ENCODE measurements at places on chromosomes 3 and 15.

DNA sequence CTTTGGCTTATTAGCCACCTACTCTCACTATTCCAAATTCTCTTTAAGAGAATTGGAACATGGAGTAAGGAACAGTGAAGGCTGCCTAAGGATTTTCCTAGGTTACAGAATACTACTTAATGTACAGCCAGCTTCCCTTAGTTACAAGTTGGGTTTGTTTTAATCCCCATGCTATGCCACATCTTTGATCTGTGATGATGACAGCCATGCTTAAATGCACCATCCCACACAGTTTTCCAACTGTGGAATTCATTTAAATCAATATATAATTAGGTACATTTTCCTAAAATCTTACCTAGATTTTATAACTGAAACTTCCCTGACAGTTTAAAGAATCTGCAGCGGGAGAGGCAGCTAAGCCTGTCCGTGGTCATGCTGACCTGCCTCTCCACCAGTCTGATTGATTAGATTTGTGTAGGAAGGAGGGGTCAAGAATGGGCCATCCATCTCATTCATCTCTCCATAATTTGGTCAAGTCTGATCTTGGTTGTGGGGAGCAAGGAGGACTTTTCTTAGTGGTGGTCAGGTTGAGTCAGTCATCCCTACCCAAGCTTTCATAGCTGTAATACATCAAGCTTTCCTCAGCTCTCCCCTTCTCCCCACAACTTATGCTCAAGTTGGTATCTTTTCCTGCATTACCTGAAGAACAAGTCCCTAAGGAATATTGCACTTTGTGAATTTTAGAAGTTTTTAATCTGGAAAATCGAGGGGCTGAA is 37.1 kb downstream of the RIOX2 start:
- no peak for DNase-seq

- no peak for DNase-seq
These were observed 606.7 kb downstream of the PDCD6IP start for GRCh38 chr3:34405159-34405558.

- no peak for DNase-seq
These were observed 280.4 kb upstream of the TTC14 start for GRCh38 chr3:180321534-180321933.

DNA sequence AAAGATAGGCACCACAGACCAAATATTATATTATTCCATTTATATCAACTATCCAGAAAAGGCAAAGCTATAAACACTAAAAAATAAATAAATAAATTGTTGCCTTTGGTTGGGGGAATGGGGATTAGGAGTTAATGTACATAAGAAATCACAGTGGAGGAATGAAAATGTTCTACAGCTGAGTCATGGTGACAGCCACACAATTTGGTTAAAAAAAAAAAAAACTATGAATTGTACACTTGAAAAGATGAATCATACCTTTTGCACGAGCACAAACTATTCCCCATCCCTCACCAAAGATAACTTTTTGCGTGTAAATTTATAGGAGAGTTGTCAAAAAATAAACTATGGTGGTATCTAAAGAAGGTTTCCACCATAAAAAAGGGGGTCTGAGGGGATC is 103.2 kb downstream of the TBC1D5 start:
- DNase-seq, result no peak

DNA sequence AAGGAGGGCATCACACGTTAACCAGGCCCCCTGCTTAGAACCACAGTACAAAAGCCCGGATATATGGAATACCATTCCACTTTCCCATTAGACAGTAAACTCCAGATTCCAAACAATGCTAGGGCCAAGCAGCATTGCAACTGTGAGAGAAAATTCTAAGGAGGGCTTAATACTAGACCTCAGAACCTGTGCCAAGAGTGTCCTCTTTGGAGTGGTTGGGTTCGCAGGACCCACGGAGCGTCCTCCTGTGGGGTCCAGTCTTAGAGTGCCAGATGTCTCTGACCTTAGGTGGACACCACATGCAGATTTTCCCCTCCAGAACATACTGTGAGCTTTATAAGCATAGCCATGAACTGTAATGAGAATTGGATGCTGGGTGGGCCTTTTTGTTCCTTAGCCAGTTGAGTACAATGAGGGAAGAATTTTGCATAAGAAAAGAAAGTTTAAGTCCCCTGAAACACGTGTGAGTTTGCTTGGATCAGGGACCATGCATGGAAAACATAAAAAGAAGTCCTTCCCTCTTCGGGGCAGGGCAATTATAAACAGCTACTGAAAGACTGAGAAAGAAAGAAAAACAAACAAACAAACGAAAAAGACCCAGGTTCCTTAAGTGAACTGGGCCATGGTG is 325.7 kb downstream of the NEK10 start:
- DNase-seq, result no peak

DNA sequence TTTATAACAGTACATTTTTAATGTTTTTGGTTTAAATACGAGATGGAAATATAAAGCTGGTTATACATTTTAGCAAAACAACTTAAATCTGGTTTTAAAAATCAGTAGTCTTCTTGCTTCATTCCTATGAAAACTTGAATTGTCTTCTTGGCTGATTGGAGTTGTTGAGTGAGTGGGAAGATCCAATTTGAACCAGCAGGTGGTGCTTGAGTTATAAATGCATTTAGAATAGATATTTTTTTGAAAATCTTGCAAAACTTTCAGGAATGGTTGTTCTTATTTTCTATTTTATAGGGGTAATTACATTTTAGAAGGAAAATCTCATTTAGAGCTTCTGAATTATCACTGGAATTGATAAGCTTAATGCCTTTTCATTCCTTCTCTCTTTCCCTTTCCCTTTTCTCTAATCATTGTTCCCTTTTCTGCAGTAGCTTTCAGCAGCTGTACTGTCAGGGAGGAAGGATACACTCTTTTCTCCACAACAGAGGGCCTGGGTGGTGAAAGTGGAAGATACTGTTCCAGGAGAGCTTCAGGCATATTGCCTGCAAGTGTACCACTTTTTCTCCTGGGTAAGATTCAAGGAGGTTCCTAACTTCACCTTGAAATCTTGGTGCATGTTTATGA is 335.6 kb downstream of the NLGN1 start:
- DNase-seq, result peak; percentile 34

DNA sequence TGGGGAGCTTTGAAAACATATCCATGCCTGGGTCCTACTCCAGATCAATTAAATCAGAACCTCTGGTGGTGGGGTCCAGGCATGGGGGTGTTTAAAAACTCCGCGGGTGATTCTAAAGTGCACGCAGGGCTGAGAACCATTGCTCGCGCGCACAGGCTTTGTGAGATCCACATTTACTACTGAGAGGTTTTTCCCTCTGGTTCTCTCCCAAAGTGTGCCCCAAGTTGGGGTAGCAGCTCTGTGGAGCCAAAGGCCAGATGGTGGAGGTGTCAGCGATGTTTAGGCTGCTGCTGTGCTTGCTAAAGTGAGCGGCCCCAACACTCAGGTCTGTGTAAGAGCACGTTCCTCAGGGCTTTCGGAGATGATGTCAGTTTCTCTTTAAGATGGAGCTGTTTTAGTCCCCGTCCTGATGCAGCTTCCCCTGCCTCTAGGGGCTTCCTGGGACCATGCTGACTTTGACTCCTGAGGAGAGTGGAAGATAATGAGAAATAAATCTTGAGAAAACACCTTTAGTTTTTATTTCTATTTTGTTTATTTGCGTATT is 13.4 kb upstream of the MAGEF1 start:
- no peak for DNase-seq

GRCh38 chr3:131077904-131078303 is 51.2 kb downstream of the NEK11 start:
- DNase-seq, result no peak

DNA sequence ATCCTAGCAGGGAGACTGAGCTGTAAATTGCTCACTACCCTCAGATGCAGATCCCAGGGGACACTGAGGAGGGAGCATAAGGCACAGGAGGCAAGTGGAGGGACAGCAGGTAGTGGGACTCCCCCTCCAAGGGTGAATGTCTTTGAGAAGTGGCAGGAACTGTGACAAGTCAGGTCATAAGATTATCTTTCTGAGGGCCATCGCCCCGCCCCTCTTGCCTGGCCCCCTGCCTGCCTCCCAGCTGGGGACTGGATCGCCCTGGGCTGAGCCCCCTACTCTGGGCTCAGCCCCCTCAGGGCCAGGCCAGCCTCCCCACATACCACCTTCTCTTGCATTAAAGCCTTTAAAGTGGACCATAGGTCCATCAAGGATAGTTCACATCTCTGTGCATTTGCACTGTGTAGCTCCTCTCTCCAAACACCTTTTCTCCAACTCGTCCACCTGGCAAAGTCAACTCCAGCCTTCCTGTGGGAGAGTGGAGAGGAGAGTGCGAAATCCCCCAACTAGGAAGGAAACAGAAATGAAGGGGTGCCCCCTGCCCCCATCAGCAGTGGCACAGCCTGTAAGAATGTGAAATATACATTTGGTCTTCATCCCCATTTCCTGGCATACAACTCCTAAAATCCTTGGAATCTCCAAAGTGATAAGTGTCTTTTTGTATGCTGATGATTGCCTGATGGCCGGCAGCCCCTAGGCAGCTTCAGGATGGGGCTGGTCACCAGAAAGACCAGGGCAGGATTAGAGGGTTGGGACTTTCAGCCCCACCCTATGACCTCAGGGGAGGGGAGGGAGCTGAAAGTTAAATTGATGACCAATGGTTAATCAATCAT is 14.7 kb downstream of the PIF1 start:
- no peak for DNase-seq

DNA sequence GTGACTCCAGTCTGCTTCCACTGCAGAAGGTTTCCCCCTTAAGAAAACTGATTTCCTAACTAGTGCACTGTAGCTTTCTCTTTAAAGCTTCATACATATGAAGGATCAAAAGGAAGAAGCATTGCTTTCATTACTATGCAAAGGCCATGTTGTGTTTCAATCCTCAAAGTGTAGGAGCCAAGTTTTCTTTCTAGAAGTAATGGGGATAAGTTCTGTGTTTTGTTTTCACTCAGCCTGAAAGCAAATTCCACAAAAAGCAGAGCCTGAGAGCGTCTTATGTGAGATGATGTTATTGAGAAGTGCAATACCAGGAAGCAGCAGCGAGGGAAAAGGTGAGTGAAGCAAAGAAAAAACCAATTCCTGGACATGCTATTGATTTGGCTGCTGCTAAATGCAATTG is 99.7 kb downstream of the GMNC start:
- DNase-seq, result no peak

- DNase-seq, result no peak
These were observed 8.9 kb upstream of the BUB1B start for GRCh38 chr15:40151991-40152390.

- DNase-seq, result no peak
These were observed 299.8 kb downstream of the LPP start for GRCh38 chr3:188453431-188454384.

GRCh38 chr15:95940431-95940985 is 390.0 kb upstream of the NR2F2 start:
- no peak for DNase-seq

DNA sequence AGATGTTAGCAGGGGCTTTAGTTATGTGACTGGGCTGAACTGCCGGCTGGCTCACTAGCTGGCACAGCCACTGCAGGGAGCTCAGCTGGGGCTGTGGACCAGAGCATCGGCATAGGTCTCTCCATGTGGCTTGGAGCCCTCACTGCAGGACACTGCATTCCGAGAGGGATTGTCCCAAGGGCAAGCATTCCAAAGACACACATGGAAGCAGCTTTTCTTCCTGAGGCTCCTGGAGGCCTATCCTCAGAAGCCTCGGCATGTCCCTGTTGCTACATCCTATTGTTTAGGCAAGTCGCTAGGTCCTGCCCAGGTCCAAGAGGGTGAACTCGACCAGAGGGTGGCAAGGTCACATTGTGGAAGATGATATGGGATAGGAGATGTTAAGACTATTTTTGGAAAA is 209.8 kb downstream of the PLCL2 start:
- no peak for DNase-seq

- DNase-seq, result no peak
These were observed 3.4 kb downstream of the LRIG1 start for GRCh38 chr3:66497288-66497984.

GRCh38 chr15:31483986-31484951 is 157.6 kb downstream of the KLF13 start:
- DNase-seq, result no peak

DNA sequence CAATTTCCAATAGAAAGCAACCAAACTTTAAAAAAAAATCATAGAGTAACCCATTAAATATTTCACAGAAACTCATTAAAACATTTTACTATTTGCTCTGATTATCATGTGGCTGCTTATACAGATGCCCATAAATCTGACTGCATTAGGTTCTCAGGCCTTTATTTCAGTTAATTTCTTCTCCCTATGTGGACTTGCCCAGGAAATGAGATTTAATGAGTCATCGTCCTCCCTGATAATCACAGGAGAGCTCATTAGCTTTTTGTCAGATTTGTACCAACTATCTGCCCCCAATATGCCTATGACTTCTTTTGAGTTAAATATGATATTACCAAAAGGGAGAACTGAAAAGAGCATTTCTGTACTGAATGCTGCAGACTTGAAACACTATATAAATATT is 168.0 kb downstream of the FOXB1 start:
- no peak for DNase-seq

DNA sequence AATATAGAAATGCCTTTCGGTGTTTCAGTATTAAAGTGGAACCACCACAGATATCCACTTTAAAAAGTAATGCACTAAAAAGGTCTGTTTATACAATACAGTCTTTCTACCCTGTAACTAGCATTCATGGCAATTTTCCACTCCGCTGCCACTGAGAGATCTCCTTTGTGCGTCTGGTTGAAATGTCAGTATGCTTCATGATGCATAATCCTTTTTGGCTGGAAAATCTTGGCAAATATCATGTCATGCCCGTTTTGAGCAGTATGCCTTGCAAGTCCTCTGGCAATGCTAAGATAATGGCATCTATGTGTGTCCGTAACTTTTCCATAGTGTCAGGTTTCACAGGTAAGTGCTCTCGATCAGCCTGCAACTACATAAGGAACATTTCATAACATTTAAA is 30.8 kb upstream of the ARF4 start:
- DNase-seq, result peak; percentile 28

DNA sequence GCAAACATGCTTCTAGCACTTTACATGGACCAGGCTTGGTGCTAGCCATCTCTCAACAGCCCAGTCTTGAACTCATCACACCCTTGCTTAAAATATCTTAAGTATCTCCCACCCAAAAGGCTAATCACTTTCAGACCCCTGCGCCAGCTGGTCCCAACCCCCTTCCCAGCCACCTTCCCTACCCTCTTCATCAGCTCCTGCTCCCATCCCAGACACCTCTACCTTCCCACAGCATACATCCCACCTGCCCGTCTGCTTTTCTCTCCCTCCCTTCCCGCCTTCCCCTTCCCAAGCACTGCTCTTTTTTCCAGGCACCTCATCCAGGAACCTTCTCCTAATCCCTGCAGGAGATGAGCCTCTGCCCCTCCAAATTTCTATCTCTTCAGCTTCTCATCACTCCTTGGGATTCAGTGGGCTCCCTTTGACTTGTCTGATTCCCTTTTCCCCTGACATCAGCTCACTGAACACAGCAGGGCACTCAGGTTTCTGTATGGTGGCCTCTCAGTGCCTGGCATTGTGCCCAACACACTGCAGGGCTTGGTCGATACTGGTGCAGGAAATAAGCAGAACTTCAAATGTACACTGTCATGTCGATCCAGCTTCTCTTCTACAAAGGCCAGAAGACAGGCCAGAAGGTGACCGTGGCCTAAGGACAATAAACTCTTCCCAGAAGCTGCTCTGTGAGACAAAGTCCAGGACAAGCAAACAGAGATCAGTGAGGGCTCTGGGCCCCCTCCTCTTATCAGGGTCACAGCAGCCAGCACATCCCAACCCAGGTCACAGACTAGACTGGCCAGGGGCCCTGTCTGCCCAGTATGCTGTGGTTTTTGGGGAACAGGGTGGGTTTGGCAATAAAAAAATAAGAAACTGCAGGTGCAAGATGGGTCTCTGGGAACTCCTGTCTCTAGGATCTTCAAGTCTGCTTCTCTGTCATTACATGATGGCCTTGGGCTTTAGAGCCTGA is 2.2 kb upstream of the ITIH1 start:
- no peak for DNase-seq

GRCh38 chr15:40754574-40754882 is 526 bp downstream of the RMDN3 start:
- peak; percentile 47 for DNase-seq

Data from head of caudate nucleus (tissue), 42 donors.